ENCODE measurements at places on chromosomes 1 and 21. TPM values are rescaled to one million over a fixed set of nuclear protein-coding genes. Genes with fewer than 3 reads are reported as not detected.
A peak's percentile ranks its signal among the peaks of the same experiment; 100 is the strongest.

- no peak for DNase-seq
These were observed 134.7 kb downstream of the GRIK1 start for GRCh38 chr21:29805105-29805504.

- no peak for DNase-seq
These were observed 14.8 kb downstream of the VPS13D start for GRCh38 chr1:12244585-12244984.

GRCh38 chr21:39106881-39107462 is 76.3 kb downstream of the PSMG1 start:
- no peak for DNase-seq

The UHMK1 gene
- 79.1 TPM for total RNA-seq

The NR5A2 gene
- total RNA-seq, result not detected

DNA sequence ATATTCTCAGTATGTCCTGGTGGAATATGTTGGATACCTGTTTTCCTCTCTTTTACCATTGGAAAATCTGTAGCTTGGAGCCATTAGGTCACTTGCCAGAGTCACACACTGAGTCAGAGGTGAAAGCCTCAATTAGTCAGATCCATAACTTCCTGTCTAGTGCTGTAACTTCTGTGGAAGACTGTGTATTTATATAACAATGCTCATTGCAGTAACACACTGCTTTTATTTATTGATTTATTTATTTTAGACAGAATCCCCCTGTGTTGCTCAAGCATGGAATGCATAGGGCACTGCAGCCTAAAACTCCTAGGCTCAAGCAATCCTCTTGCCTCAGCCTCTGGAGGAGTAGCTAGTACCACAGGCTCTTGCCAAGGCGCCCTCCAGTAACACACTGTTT is 1.3 kb upstream of the DOCK7 start:
- peak; percentile 82 for DNase-seq

GRCh38 chr1:180923021-180923841 is 10.5 kb downstream of the KIAA1614 start:
- peak; percentile 6 for DNase-seq

GRCh38 chr21:15000081-15000480 is 64.7 kb downstream of the NRIP1 start:
- peak; percentile 88 for DNase-seq

- no peak for DNase-seq
These were observed 75.4 kb upstream of the ATF3 start for GRCh38 chr1:212533148-212533517.

The ARTN gene
- not detected for total RNA-seq

The ADAM30 gene
- not detected for total RNA-seq

DNA sequence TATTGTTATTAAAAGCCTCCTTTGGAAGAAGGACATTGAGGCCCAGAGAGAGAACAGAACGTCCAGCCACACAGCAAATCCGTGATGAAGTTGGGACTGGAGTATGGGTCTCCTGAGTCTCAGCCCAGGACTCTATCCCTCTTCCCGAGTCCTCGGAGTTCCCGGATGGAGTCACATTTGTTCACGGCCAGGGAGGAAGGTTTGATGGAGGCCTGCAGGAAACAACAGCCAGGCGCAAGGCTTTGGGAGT is 357 bp upstream of the TXLNA start:
- no peak for DNase-seq

The GJB5 gene
- total RNA-seq, result not detected

- DNase-seq, result peak; percentile 61
These were observed 699.2 kb upstream of the ZP4 start for GRCh38 chr1:238589843-238590435.
